NCI-H1930 (cell line): ENCODE measurements at places on chromosomes 5 and 9.

DNA sequence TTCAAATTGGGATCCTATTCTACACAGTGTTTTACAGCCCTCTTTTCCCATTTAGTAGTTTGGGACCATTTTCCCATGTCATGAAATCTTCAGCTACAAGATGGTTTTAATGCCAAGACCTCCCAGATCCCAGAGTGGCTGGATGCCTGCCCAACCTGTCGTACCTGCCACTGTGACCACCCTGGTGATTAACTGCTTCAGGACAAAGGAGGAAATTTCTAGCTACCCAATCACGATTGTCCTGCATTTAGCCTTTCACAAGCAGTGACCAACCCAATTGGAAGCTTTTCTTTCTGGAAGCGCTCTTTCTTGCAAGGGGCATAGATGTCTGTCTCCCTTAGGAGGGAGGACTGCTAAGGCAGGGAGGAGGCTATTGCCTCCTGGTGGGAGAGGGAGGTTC lies 13.8 kb downstream of the IL9 start:
- DNase-seq, result no peak

- no peak for DNase-seq
Measured at GRCh38 chr5:124948062-124948753, 201.8 kb upstream of the ZNF608 start.

- DNase-seq, result no peak
Measured at GRCh38 chr5:53386341-53386740, 94.1 kb upstream of the FST start.

- DNase-seq, result no peak
Measured at GRCh38 chr9:121708768-121709488, 57.5 kb downstream of the DAB2IP start.

DNA sequence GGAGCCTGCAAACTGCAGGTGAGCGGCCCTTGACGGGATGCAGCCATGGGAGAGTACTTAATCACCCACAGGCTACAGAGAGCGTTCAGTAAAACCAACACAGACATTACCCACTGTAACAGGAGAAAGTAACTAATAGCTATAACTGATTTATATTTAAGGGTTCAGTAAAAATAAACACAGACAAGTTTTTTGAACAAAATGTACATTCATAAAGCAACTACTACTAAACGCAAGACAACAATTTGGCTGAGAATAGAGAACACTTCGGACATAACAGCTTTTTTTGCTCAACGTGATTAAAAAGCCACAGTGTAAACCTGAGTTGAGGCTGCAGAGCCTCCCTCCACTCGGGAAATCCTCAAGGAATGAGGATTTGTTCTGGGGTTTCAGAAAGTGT lies 61.7 kb downstream of the LIFR start:
- no peak for DNase-seq

DNA sequence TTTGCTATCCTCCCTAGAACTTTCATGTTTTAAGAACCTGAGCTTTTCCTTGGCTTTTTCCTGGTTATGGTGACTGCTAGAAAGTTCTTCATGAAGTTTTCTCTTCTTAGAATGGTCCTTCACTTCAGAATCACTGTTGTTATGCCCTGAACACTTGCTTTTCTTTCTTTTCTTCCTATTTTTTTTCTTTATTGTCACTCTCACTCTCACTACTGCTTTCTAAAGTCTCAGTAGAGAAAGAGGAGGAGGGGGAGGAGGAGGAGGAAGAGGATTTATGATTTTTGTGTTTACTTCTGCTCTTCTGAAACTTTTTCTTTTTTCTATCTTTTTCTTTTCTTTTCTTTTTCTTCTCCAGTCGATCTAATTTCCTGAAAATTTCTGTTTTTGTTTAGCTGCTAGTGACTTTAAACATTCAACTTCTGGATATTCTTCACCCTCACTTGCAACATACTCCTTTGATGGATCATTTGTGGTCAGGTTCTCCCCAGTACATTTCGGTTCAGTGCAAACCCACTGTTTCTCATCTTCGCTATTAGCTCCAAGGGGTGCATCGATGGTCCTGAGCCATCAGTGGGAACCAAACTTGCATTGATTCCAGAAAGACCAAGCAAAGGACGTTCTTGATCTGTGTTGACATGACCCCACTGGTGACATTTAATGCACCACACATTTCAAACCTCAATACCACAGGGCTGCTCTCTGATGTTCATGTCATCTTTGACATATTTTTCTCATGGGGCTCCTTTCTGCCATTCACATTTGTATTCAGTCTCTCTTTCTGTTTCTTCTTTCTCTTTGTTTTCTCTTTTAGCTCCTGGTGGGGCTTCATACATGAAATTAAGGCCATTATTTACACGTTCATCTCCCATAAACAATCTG lies 81.6 kb upstream of the HAND1 start:
- no peak for DNase-seq

GRCh38 chr9:135145312-135145711 lies 57.8 kb downstream of the OLFM1 start:
- DNase-seq, result no peak

- no peak for DNase-seq
Measured at GRCh38 chr5:997001-997474, 11.6 kb upstream of the NKD2 start.

- no peak for DNase-seq
Measured at GRCh38 chr5:59727186-59727585, 166.3 kb downstream of the PDE4D start.

DNA sequence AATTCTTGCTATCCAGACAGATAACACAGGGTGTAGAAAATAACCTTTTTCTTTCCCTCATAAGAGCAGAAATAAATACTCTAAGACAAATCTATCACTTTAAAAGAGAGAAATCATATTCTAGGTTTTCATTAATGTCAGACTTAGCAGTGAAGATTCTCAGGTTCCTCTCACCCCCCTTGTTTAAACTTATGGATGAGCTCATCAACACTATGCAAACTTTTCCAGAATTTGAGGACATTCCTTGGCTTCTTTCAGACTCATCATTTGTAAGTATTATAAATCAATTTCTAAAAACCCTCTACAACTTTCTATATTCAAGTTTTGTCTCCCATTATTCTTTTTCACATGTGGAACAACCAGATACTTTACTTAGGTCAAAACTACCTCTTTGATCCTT lies 374.9 kb upstream of the TRPC7 start:
- no peak for DNase-seq

DNA sequence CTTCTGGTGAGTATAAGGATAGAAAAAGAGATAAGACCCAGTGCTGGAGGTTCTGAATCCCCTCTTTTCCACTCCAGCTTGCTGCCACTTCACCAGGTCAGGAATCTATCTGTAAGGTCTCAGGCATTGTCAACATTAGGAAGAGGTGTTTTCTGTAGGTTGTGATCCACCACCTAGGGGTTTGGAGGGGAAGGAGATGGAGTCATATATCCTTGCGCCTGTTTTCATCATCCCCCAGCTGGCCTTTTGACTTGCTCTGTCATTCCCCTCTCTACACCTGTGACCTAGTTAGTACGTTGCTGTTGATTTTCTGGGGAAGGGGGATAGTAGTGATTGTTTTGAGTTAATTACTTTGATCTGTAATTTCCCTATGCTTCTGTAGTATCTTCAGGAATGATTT lies 20.5 kb downstream of the SPINK5 start:
- DNase-seq, result no peak

- DNase-seq, result no peak
Measured at GRCh38 chr9:136845465-136846260, 3.4 kb downstream of the AJM1 start.

DNA sequence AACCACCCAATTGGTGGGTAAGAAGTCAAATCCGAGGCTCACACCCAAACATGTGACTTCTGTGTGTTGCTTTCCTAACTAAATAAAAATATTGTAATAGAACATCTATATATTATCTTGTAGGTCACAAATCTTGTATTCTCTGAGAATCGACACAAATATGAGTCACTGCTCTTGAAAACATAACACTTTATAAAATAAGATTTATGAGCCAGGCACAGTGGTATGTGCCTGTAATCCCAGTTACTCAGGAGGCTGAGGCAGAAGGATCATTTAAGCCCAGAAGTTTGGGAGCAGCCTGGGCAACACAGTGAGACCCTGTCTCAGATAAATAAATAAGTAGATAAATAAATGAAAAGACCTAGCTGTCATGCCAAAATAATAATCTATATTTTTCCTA lies 624.1 kb downstream of the ANXA1 start:
- no peak for DNase-seq

DNA sequence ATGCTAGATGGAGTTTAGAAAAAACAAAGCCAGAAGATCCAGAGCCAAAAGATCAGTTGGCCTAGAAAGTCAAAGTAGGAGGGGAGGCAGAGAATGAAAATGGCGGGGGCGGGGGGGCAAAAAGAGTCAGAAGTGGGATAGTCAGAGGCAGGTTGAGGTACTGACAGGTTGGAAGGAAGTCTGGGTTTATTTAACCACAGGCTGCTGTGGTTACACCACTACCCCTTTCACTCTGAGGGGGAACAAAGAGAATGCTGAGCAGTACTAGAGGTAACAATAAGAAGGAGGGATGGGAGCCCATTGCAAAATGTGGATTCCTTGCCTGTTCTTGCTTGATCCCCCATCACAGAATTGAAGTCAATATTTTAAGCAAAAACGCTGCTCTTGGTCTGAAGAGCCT lies 111.8 kb downstream of the CAVIN4 start:
- DNase-seq, result no peak

DNA sequence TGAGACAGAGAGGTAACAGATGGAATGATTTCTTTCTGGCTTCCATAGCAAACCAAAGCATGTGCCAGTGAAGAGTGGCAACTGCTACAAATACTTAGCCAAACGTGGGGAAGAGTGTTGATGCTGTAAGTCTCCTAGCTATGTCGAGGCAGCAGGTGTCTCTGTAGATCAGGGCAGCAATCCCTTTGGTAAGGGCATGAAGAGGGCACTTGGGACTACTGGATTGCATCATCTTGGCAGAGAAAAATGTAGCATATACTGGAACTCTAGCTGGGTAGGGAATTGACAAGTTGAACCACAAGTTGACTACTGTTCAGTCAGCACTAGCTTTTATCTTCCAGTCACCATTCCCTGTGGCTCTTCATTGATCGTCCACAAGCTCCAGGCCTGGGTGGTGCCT lies 75.8 kb downstream of the GHR start:
- no peak for DNase-seq

- no peak for DNase-seq
Measured at GRCh38 chr5:31823472-31823871, 184.5 kb downstream of the PDZD2 start.

DNA sequence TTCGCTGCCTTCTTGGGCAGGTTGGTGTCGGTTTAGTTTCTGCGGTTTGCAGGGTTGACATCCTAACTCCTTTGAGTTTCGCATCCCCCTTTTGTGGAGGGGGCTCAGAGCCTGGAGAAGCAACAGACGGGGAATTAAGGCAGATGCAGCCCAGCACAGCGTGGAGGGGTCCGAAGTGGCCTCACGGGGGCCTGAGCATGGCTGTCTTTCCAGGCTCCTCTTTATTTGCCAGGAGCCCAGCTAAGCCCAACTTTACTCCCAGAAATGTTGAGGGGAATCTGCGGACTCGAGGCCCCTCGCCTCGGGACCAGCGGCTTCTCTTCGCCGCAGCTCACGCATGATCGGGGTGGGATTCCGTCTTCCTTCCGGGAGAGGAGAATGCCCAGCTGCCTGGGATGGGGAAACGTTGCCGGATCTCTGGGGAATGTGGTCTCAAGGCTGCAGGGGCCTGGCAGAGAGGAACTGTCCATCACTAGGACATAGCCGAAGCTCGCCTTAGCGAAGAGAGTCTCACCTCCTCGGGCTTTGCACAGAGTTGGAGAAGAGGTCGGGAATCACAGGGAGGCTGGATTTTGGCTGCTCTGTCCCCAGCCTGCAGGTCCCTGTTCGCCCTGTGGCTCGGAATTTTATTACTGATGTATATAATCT lies 1.3 kb downstream of the RAI14 start:
- DNase-seq, result no peak

DNA sequence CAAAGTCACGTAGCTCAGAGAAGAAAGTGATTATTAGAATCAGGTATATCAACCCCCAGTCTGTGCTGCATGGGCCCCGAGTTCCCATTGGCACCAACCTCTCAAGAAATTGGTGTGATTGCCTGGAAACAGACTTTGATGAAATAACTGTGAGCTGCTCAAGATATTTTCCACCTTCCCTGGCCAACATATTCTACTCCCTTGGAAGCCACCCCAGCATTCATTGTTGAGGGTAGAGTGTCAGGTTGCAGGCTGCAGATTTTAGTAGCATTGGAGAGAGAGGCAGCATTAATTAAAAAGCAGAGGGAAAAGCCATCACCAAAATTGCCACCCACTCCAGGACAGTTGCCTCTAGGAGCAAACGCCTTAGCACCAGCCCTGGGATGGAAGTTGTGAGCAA lies 154.2 kb upstream of the TNPO1 start:
- no peak for DNase-seq

- no peak for DNase-seq
Measured at GRCh38 chr5:135157421-135158313, 123.6 kb upstream of the PITX1 start.

DNA sequence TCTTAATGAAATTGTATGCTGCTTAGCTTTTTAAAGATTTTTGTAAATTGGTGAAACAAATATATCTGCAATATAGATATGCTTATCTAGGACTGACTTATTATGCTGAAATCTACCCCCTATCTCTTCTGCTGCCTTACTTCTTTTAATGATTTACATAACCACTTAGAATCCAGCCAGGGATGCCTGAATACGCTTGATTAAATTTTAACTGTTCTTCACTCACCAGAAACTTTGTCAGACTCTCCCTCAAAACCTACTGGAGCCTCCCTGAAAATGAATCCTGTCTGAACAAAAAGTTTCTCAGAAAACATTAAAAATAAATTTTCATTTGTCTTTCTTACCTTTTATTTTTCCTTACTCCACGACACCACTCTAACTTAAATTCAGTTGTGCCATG lies 111.7 kb downstream of the ST8SIA4 start:
- DNase-seq, result no peak

GRCh38 chr5:85159395-85159794 lies 774.7 kb upstream of the EDIL3 start:
- no peak for DNase-seq

GRCh38 chr5:131196331-131196730 lies 25.6 kb downstream of the LYRM7 start:
- no peak for DNase-seq

GRCh38 chr5:460273-460625 lies 17.3 kb downstream of the EXOC3 start:
- no peak for DNase-seq

DNA sequence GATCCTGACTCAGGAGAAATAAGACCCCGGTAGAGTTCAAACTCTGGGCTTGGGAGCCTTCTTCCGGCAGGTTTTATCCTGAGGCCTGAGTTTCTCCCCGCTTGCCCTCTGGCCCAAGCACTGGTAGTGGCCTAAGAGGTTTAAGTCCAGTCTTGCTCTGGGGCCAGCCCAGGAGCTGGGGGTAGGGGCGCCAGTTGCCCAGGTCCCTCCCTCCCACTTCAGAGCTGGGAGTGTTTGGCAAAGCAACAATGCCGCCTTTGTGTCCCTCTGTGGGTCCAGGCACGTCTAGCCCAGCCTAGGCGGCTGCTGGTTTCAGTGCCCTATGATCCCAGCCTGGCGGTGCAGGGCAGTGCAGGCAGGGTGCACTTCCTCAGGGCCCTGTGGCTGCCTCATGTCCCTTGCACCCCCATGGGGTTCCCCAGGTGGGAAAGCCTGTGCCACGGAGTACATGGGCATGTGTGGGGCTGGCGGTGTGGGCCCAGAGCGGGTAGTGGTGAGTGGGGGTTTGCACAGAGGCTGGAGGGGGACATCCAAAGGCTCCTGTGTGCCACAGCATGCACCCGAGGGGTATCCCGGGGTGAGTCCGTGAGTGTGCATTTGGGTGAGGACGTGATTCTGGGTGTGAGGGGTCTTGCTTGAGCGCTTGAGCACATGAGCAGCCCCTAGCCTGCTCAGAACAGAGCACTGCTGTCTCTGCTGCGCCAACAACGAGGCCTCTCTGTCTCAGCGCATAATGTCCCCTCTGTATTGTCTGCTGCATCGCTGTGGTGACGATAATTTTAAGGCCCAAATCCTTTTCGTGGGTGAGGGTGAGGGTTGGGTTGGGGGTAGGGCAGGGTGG lies 61.7 kb upstream of the PSD2 start:
- DNase-seq, result no peak
